ENCODE measurements at places on chromosomes 4 and X. TPM values are rescaled to one million over a fixed set of nuclear protein-coding genes. Genes with fewer than 3 reads are reported as not detected.

HPGDS gene
- not detected for total RNA-seq

CT45A5 gene
- not detected for total RNA-seq

HSFX3 gene
- not detected for total RNA-seq

AWAT2 gene
- 0.51 TPM for total RNA-seq

BANK1 gene
- total RNA-seq, result under 0.01 TPM

SPANXB1 gene
- total RNA-seq, result not detected

LRP2BP gene
- 0.51 TPM for total RNA-seq

DNA sequence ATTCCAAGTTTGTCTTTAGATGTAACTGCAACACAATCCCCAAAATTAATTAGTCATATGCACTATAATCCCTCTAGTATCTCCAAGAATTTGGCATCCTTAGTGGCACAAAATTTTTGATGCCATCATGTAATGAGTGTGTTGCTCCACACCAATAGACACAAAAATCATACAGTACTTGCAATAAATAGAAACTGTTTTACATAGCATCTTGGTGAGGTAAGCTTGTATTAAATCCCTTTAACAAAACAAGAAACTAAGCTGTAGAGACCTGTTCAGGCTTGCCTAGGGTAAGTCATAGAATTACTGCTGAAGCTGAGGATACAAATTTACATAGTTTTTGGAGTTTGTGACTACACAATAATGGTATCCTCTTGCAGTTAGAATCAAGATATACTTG lies 64.5 kb upstream of the PRSS12 start:
- DNase-seq, result no peak

DNA sequence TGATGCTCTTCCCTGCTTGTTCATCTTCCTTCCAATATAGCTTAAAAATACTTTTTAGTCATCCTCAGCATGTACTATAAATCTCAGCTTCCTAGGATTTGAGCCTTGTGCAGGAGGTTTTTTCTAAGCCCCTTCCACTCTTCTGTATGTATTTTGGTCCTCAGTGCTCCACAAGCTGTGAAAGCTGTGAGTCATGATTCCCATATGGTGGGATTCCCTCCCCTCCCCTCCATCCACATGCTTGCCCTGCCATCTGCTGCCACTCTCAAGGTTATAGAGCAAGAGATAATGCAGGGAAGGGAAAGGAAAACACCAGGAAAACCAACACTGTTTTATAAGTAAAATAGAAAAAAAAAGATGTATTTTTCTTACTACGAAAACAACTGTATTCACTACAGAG lies 58.5 kb upstream of the AP1S2 start:
- DNase-seq, result no peak

DNA sequence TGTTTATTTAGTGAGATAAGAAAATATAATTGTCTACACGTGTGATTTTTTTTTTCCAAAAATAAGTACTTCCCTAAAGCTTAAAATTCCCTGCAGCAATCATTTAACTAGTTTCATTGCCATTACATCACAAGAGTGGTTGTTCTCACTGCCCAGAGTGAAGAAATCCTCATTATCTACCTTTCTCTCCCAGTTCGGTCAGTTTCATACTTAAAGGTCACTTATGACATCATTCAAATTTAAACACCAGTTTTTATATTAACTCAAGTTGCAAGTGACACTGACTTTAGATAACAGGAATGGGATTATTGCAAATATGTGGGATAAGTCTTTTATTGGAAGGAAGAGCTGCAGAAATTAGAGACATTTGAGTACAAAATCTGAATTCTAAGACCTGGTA lies 1699.8 kb upstream of the IGFBP7 start:
- no peak for DNase-seq

DNA sequence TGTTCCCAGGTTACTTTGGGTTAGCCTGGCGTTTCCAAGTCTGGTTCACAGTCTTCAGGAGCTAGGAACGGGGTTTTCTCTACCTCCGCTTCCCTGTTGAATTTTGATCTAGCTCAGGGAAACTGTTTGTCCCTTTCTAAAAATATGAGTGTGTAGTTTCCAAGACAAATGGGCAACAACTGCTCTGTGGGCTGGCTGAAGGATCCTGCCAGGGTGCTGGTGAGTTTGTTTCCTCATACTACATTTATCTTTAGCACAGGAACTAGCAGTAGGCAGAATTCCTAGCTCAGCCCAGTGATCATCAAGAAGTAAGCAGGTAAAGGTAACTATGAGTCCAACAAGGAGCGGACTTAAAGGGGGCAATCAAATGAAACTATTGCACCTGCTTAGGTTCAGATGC lies 13.3 kb upstream of the FAM47E start:
- no peak for DNase-seq

- DNase-seq, result no peak
Measured at GRCh38 chr4:6345096-6345830, 75.6 kb downstream of the WFS1 start.

GRCh38 chrX:2962381-2962780 lies 33.2 kb upstream of the ARSD start:
- DNase-seq, result no peak

GRCh38 chrX:132791714-132792113 lies 166.7 kb downstream of the HS6ST2 start:
- no peak for DNase-seq

GRCh38 chr4:111959222-111959621 lies 186.0 kb upstream of the FAM241A start:
- DNase-seq, result peak; percentile 35

DNA sequence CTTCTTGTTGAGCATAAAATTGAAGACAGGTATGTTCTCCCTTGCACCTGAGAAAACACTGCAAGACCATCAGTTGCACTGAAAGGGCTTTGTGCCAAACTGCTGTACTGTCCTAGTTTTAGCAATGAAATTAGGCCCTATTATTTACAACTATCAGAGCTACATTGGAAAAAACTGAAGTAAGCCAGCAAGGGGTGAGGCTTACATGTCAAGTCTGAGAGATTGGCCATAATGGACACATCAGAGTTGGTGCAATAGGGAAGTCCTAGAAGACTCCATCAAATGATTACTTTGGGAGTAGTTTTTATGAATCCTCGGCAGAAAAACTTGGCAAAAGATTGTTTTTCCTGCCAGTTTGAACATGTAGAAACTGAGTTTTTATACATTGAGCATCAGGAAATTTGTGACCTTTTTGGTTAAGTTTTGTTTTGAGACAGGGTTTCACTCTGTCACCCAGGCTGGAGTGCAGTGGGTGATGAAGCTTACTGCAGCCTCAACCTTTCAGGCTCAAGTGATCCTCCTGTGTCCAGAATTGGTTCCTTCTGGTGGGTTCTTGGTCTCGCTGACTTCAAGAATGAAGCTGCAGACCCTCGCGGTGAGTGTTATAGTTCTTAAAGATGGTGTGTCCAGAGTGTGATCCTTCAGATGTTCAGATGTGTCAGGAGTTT lies 160.1 kb upstream of the BANK1 start:
- DNase-seq, result no peak

DNA sequence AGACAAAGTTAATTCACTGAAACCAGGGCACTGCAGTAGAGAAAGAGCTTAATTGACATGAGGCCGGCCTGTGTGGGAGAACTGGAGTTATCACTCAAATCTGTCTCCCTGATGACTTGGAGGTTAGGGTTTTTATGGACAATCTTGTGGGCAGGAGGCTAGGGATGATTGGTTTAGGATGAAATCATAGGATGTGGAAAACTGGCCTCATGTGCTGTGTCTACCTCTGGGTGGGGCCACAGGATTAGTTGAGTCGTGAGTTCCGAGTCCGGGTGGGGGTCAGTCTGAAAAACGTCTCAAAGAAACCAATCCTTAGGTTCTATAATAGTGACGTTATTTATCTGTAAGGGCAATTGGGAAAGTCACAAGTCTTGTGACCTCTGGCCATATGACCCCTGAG lies 68.1 kb downstream of the UCHL1 start:
- DNase-seq, result no peak

- no peak for DNase-seq
Measured at GRCh38 chr4:58166490-58166889, 1056.3 kb upstream of the IGFBP7 start.

- DNase-seq, result no peak
Measured at GRCh38 chr4:1686440-1687036, 2.4 kb upstream of the FAM53A start.

- DNase-seq, result no peak
Measured at GRCh38 chrX:151789179-151789800, 54.7 kb downstream of the CNGA2 start.

DNA sequence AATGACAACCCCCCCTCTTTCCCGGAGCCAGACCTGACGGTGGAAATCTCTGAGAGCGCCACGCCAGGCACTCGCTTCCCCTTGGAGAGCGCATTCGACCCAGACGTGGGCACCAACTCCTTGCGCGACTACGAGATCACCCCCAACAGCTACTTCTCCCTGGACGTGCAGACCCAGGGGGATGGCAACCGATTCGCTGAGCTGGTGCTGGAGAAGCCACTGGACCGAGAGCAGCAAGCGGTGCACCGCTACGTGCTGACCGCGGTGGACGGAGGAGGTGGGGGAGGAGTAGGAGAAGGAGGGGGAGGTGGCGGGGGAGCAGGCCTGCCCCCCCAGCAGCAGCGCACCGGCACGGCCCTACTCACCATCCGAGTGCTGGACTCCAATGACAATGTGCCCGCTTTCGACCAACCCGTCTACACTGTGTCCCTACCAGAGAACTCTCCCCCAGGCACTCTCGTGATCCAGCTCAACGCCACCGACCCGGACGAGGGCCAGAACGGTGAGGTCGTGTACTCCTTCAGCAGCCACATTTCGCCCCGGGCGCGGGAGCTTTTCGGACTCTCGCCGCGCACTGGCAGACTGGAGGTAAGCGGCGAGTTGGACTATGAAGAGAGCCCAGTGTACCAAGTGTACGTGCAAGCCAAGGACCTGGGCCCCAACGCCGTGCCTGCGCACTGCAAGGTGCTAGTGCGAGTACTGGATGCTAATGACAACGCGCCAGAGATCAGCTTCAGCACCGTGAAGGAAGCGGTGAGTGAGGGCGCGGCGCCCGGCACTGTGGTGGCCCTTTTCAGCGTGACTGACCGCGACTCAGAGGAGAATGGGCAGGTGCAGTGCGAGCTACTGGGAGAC lies 1.6 kb downstream of the PCDH10 start:
- DNase-seq, result no peak

GRCh38 chr4:166535865-166536264 lies 662.8 kb downstream of the TLL1 start:
- DNase-seq, result no peak

DNA sequence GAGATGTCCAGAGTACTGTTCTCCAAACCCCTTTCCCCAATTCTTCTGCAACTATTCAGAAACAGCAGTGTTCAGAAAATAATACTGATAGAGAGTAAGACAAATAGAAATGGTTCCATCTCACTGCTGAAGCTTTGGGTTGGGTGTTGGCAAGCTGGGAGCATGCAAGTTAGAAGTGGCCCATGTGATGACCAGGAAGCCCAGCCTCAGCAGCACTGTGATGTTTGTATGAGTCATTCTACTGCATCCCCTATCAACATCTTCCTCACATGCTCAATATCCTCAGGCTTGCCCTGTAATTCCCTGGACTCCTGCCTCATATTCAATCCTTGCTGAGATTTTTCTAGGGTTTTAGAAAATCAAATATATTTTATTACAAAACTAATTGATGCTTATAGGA lies 96.5 kb downstream of the CHRDL1 start:
- no peak for DNase-seq

Measured in dermis microvascular lymphatic vessel endothelial cell (primary cell).